ENCODE measurements at places on chromosomes 11 and 22.

DNA sequence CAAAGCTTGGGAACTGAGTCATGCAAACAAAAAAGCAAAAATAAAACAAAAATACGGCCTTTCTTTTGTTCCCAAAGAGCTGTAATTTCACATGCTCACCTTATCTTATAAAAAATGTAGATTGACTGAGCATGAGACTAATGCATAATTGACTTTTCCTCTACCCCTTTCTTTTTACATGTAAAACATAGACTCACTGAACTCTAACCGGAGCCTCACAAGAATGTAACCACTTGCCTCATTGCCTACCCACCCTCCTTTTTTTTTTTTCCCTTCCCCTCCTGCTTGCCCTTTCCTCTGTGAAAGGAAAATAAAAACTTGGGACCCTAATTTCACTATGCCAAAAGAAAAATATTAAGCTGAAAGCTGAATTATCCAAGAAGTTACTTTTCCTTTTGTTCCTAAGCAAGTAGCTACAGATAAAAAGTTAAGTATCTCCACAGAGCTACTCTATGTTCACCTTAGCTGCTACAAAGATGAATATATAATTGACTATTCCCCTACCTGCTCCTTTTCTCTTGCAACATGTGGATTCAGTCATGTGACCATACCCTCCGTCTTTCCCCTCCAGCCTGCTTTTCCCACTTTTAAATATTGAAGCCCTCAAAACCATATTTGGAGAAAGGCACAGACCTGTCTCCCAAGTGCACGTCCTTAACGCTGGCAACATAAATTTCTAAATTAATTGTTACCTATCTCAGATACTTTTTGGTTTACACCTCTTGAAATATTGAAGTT, 39.6 kb upstream of the WEE1 start:
- no peak for DNase-seq

- DNase-seq: no peak
Measured at GRCh38 chr11:11966354-11966741, 42.1 kb downstream of the DKK3 start.

- no peak for DNase-seq
Measured at GRCh38 chr11:65401073-65401802, 14.8 kb downstream of the FRMD8 start.

GRCh38 chr22:30864441-30865420, 103.8 kb downstream of the MORC2 start:
- DNase-seq: no peak

DNA sequence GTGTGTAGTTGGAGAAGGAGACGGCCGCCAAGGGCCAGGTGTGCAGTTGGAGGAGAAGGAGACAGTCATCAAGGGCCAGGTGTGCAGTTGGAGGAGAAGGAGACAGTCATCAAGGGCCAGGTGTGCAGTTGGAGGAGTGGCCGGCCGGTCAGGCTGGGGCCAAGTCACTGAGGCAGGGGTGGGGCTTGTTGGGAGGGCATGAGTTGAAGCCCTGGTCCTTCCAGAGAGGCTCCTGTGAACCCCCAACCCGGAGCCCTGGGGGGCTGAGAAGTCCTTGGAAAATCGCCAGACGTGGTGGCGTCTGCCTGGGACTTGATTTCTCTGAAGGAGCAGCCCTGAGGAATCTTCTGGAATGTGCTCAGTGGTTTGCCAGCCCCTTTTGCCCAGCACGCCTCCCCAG, 1320.5 kb downstream of the BRD1 start:
- no peak for DNase-seq
